Kidney (tissue), 22 donors: ENCODE measurements at places on chromosomes 7 and 10. TPM values are rescaled to one million over a fixed set of nuclear protein-coding genes. Genes with fewer than 3 reads are reported as not detected.
A peak's percentile ranks its signal among the peaks of the same experiment; 100 is the strongest.

GRCh38 chr10:133128126-133129070, 31.6 kb upstream of the KNDC1 start:
- H3K27me3 ChIP-seq, result no peaks in the 10 kb centered on the region
- no peaks in the 10 kb centered on the region for H3K36me3 ChIP-seq
- no peak overlapping the region for H3K4me3 ChIP-seq
- no peaks in the 10 kb centered on the region for H3K4me1 ChIP-seq
- DNase-seq, result peak; percentile 75

GRCh38 chr7:106792233-106792926, 72.7 kb upstream of the PIK3CG start:
- no peaks in the 10 kb centered on the region for H3K36me3 ChIP-seq
- H3K4me3 ChIP-seq, result no peak overlapping the region
- no peaks in the 10 kb centered on the region for H3K27me3 ChIP-seq
- no peaks in the 10 kb centered on the region for H3K4me1 ChIP-seq

DNA sequence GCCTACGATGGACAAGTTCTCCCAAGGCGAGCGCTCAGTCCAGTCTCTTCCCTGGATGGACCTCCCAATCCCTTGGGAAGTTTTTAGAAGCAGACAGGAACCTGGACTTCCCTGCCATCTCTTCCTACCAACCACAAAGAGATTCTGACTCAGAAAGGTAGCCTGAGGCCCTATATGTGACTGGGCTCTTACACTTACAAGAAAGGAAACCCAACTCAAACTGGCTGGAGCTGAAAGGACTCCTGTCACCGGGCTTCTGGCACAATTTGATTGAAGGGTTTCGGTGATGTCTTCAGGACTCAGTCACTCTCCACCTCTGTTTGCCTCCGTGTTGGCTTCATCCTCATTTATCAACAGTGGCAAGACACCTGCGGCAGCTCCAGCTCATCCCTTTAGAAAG, 3.7 kb upstream of the COL13A1 start:
- no peaks in the 10 kb centered on the region for H3K27me3 ChIP-seq
- H3K27ac ChIP-seq, result no peak overlapping the region
- H3K4me1 ChIP-seq, result no peaks in the 10 kb centered on the region
- no peak for DNase-seq

GRCh38 chr10:80253266-80253962, 36.0 kb downstream of the MAT1A start:
- H3K4me1 ChIP-seq, result no peaks in the 10 kb centered on the region
- H3K4me3 ChIP-seq, result no peak overlapping the region
- no peaks in the 10 kb centered on the region for H3K36me3 ChIP-seq
- H3K27me3 ChIP-seq, result no peaks in the 10 kb centered on the region
- H3K27ac ChIP-seq, result no peak overlapping the region
- no peak for DNase-seq

GRCh38 chr10:95295031-95295755, 4.4 kb upstream of the PDLIM1 start:
- peak; percentile 89 for DNase-seq
- no peak overlapping the region for H3K27ac ChIP-seq
- H3K27me3 ChIP-seq, result no peaks in the 10 kb centered on the region
- no peaks in the 10 kb centered on the region for H3K4me1 ChIP-seq

GRCh38 chr7:25665374-25665773, 437.1 kb upstream of the NPVF start:
- no peaks in the 10 kb centered on the region for H3K27me3 ChIP-seq
- no peak overlapping the region for H3K27ac ChIP-seq

GRCh38 chr7:112288301-112288700, 81.8 kb downstream of the ZNF277 start:
- H3K4me3 ChIP-seq, result no peak overlapping the region
- no peak for DNase-seq
- H3K27ac ChIP-seq, result no peak overlapping the region
- no peaks in the 10 kb centered on the region for H3K4me1 ChIP-seq
- no peaks in the 10 kb centered on the region for H3K27me3 ChIP-seq
- H3K36me3 ChIP-seq, result no peaks in the 10 kb centered on the region

DNA sequence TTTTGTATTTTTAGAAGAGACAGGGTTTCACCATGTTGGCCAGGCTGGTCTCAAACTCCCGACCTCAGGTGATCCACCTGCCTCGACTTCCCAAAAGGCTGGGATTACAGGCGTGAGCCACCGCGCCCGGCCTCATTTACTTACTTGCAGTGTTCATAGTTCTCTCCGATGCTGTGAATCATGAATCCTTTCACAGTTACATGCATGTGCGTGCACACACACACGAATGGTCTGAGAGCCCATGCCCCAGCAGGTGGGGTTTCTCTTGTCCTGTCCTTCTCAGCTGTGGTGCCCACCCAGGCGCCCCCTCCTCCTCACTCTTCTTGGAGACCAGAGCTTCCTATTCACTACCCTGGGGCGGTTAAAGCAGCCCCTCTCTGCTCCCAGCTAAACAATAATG, 50.6 kb downstream of the RBM17 start:
- no peak overlapping the region for H3K27ac ChIP-seq
- no peak overlapping the region for H3K4me3 ChIP-seq
- peaks cover 2% of the 10 kb centered on the region for H3K27me3 ChIP-seq
- H3K36me3 ChIP-seq, result no peaks in the 10 kb centered on the region

DNA sequence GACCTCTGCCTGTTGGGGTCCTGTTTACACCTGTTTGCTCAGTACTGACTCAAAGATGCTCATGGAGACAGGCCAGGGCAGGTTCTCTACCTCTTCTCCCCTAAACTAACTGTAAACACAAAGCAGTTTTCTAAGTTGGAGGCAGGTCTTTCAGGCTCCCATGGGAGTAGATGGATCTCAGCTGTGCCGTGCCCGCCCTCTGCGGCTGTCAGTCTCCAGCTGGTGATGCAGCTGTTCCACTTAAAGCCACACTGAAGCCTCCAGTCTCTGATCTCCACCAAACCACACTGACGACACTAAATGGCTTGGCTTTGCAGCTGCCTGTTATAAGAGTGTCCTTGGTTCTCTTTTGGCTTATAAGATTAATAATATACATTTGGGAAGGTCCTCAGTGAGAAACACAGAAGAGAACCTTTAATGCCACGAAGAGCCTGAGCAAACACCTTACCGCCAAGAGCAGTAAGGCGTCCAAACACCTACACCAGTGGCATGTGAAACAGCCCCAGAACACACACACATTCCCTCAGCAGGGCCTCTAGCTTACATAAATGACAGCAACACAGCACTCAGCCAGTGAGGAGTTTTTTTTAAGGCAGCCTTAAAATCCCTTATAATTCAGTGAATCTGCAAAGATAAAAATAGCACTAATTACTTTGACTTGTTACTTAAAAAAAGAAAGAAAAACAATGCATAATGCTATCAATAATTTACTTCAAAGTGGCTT, 60.4 kb upstream of the KCNIP2 start:
- no peak overlapping the region for H3K4me3 ChIP-seq
- no peaks in the 10 kb centered on the region for H3K27me3 ChIP-seq
- no peak for DNase-seq

DNA sequence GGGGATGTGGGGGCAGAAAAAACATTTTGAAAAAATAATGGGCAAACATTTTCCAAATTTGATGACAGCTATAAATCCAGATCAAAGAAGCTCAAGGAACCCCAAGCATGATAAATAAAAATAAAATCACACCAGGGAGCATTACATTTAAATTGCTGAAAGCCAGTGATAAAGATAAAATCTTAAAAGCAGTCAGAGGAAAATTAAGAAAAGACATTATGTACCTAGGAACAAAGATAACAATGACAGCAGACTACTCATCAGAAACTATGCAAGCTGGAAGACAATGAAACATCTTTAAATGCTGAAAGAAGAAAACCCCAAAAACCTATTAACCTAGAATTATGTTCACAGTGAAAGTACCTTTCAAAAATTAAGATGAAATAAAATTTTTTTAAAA, 23.3 kb downstream of the NEUROG3 start:
- H3K27ac ChIP-seq, result no peak overlapping the region
- no peak for DNase-seq
- no peaks in the 10 kb centered on the region for H3K36me3 ChIP-seq

DNA sequence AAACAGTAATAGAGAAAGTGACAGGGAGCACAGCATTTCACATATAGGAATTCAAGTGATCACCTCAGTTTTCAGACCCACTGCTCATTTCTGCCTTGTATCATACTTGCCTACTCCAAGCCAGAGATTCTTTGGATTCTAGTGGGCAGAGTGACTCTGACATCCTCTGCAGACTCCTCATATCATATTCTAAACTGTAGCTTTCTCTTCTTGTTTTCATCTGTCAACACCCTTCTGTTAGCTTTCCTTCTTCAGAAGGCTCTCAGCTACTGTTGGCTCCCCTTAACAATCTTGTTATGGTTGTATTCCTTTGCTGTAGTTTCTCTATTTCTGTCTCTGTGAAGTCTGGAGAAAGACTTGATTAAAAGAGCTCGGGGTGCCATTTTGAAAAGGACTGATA, 120.5 kb downstream of the CTNNA3 start:
- no peak overlapping the region for H3K4me3 ChIP-seq
- no peaks in the 10 kb centered on the region for H3K4me1 ChIP-seq
- no peaks in the 10 kb centered on the region for H3K36me3 ChIP-seq
- DNase-seq, result no peak
- H3K27ac ChIP-seq, result no peak overlapping the region

DNA sequence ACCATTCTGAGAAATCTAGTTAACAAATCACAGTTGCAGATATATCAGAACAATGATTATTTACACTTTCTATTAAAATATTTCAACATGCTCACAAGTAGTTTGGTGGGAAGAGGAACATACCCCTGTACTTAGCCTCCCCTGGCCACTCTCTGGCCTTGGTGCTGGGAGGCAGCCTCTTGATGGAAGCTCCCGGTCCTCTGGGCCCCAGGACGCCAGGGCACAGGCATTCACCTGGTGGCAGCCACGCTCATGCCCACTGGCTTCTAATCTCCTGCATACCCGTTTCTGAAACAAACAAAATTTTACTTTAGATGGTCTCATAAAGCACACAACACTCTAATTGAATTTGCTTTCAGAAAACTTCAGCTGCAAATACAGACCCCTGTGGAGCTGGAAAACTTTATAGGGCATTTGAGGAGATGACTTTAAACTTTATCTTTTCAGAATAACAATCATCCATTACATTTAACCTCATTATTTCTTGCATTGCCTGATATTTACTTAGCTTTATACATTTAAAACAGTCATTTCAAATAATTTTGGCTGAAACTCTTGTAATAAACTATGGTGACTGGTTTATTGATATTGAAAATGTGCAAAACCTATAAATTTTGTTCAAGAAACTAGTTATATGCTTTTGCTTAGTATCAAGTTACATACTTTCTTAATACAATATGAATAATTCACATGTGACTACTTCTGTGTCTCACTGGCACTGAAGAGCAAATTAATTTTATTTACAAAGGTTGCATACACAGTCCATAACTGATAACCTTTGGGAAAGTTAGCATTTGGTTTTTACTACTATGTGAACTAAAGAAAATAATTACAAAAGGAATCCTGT, 30.8 kb downstream of the C10orf143 start:
- no peaks in the 10 kb centered on the region for H3K36me3 ChIP-seq
- H3K27me3 ChIP-seq, result no peaks in the 10 kb centered on the region
- H3K4me1 ChIP-seq, result no peaks in the 10 kb centered on the region
- DNase-seq, result peak; percentile 29

DNA sequence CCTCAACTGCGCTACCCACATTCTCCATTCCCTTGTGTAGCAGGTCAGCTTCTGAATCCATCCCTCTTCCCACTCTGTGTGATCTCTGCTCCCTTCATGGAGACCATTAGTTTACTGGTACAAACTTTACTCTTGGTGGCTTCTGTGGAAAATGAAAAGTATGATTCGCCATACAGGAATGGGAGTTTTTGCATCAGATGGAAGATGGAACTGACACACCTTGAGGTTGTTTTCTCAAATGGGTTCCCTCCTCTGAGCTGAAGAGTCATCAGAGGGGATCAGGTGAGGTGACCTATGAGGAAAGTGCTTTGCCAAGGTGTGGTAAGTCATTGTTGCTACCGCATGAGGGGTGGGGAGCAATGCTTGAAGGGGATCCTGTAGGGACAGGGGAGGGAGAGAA, 266.8 kb downstream of the INHBA start:
- no peak for DNase-seq
- H3K4me3 ChIP-seq, result no peak overlapping the region
- no peaks in the 10 kb centered on the region for H3K27me3 ChIP-seq

- DNase-seq, result no peak
- no peak overlapping the region for H3K4me3 ChIP-seq
- H3K27ac ChIP-seq, result no peak overlapping the region
- H3K27me3 ChIP-seq, result no peaks in the 10 kb centered on the region
- H3K36me3 ChIP-seq, result no peaks in the 10 kb centered on the region
These were observed 25.6 kb downstream of the PRF1 start for GRCh38 chr10:70576803-70577517.

DNA sequence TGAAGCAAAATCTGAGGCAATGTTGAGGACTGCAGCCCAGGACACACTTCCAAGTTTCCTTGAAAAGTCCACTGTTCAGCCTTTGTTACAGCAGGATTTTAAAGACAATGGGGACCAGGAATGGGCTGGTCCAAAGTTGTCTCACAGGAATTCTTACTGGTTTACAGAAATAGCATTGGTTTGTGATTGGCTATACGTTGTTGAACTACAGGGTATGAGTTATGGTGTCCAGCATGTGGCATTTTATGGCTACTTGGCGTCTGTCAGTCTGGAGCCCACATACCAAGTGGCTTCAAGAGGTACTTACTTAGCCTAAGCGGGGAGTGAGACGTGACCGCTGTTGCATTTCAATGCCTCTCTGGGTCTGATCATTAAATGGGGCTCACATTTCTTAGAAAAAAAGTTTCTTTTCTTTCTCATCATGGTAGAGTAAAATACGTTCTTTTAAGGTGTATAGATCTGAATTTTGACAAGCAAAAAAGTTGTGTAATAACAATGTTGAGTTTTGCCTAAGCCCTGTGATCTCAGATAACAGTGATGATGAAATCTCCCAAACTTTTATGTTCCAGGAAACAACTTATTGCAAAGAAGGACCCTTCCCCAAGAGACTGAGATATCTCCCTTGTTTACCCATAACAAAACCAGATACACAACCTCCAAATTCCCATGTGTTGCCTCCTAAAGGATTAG, 100.0 kb upstream of the TRIM24 start:
- no peaks in the 10 kb centered on the region for H3K4me1 ChIP-seq
- H3K4me3 ChIP-seq, result no peak overlapping the region
- H3K36me3 ChIP-seq, result no peaks in the 10 kb centered on the region

- H3K36me3 ChIP-seq, result no peaks in the 10 kb centered on the region
- H3K4me3 ChIP-seq, result no peak overlapping the region
- H3K27ac ChIP-seq, result no peak overlapping the region
- no peaks in the 10 kb centered on the region for H3K4me1 ChIP-seq
These were observed 22.3 kb downstream of the ZNF503 start for GRCh38 chr10:75379212-75379724.

NPFFR1 gene
- 0.09 TPM for total RNA-seq

ZNF862 gene
- total RNA-seq, result 29.1 TPM

CASTOR2 gene
- total RNA-seq, result 9.9 TPM

ASAH2 gene
- total RNA-seq, result 1.3 TPM

GALNT17 gene
- total RNA-seq, result 2.4 TPM

CRHR2 gene
- total RNA-seq, result not detected
